ENCODE measurements at places on chromosomes 1 and 21.

GRCh38 chr1:125087247-125087646, 3902.5 kb downstream of the SRGAP2C start:
- DNase-seq: no peak

DNA sequence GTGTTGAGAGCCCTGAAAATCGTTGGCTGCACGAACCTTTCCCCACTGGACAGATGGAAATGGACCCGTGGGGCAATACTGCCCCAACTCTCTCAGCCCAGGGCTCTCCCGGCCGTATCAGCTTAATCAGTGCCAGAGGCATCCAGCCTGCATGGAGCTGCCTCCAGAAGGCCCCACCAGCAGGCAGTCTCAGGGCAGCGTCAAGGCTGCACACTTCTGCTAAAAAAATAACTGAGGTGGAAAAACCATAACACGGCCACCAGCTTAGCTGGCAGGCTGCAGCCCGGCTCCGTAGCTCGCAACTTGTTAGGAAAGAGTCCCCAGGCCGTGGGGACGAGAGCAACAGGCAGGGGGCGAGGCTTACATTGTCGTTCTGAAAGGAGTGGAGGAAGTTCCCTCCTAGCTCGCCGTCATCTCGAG, 27.9 kb downstream of the MRPL37 start:
- DNase-seq: no peak

GRCh38 chr1:241842565-241842964, 5.4 kb upstream of the EXO1 start:
- no peak for DNase-seq

DNA sequence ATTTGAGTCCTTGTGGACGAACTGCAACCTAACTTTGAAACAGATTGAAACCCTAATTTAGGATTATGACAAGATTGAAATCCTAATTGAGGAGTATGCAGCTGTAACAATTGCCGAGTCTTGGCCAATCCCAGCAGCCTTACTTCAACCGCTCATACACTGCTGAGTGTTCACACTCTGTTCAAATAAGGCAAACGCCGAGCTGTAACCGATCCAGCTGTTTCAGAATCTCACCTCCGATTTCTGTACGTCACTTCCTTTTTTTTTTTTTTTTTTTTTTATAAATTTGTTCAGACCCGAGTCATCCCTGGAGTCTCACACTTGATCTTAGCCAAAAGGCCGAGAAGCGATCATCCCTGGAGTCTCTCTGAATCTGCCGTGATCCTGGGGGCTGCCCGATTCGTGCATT, 22.3 kb upstream of the ATP5PO start:
- DNase-seq: no peak

- no peak for DNase-seq
These were observed 19.0 kb upstream of the LUZP1 start for GRCh38 chr1:23187637-23188036.

- DNase-seq: no peak
These were observed 125.7 kb downstream of the LYPLAL1 start for GRCh38 chr1:219299420-219299819.

GRCh38 chr1:75514270-75514669, 96.6 kb downstream of the SLC44A5 start:
- DNase-seq: no peak
